CD8-positive, alpha-beta T cell (primary cell): ENCODE measurements at places on chromosomes 6 and 20.
A peak's percentile ranks its signal among the peaks of the same experiment; 100 is the strongest.

GRCh38 chr6:45586216-45587171 is 208.8 kb upstream of the SUPT3H start:
- DNase-seq, result peak; percentile 82

DNA sequence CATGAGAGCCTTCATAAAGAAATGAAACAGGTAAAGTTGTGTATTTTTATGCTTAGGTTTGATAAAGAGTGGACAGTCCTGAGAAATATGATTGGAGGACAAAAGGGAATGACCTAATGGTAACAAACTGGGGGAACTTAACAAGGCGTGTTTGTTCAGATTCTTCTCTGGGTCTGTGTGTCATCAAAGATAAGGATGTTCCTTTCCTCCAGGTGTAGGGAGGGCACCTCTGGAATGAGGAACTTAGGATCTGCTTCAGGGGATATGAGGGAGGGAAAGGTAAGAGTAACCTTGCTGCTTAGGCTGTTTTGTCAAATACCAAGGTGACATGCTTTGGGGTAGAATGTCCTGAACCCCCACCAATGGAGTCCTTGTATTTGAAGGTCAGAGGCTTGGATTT is 291.9 kb downstream of the KCNQ5 start:
- DNase-seq, result no peak

- DNase-seq, result no peak
Observed at GRCh38 chr6:146693342-146693741, 94.6 kb downstream of the ADGB start.

- DNase-seq, result peak; percentile 43
Observed at GRCh38 chr6:42450477-42451332, 1.0 kb downstream of the TRERF1 start.

DNA sequence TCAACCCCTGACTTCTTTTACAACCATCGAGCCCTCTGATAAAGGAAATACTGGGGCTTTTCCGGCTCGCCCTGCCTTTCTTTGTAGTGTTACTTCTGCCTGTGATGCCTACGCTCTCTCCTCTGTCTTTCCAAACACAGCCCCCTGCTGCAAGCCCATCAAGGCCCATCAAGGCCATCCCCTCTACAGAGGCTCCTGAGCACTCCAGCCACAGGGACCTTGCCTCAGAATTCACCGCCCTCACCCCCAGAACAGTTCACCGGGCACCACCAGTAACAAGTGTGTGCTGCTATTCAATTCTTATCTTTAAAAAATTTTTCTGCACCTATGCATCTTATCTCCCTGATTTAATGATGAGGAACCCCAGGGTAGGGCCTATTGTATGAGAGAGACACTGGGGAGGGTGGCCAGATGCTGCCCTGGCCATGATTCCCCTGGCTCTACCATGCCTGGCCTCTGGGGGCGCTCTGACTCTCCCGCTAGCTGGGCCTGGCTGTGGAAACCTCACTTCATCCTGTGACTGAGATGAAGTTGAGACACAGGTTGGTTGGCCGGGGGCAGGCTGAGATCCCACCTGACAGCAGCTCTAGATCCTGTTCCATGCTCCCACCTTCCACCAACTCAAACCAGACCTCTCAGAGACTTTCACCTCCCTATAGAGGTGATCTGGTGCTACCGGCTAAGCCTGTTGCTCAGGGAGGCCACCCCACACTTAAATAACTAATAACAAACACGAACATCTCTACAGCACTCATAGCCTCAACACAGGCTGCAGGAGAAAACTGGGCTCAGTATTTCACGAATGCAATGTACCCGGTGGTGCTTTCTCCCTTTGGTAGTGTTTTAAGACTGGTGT is 19.2 kb upstream of the GLP1R start:
- peak; percentile 38 for DNase-seq

- no peak for DNase-seq
Observed at GRCh38 chr6:113719064-113719463, 138.1 kb upstream of the MARCKS start.

GRCh38 chr20:45969712-45970634 is 2.0 kb downstream of the ZNF335 start:
- peak; percentile 56 for DNase-seq

DNA sequence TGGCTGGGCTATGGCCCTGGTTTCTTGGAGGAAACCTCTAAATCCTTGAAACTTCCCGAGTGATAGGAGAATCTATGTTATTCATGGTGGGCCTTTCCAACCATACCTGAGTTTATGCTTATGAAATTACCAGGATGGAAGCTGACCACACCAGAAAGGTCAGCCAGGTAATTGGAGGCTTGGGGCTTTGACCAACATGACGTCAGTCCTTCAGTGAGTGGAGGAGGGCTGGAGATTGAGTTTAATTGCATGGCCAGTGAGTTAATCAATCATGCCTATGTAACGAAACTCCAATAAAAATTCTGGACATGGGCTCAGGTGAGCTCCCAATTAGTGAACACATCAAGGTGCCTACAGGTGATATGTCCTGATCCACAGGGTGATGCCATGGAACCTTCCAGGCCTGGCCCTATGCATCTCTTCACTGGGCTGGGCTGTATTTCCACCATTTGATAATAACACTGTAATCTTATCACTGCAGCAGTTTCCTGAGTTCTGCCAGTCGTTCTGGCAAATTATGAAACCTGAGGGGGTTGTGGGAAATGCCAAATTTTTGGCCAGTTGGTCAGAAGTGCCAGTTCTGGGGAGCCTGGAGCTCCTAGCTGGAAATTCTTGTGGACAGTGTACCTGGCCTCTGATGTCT is 106.5 kb downstream of the CDH26 start:
- DNase-seq, result no peak
